ENCODE measurements at places on chromosomes 5 and 9.

- DNase-seq = peak; percentile 86
Measured at GRCh38 chr9:13278023-13278367, 1.5 kb downstream of the MPDZ start.

DNA sequence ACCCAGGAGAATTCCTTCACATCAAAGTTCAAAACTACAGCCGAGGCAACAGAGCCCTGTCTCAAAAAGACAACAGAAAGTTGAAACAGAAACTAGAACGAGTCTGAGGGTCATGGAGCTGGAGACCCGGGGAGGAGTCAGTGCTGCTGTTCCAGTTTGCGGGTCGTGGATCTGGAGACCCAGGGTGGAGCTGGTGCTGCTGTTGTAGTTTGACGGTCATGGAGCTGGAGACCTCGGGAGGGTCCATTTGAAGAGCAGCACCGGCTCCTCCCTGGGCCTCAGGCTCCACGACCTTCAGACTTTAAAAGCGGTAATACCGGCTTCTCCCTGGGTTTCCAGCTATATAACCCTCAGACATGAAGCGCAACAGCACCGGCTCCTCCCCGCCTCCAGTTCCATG lies 13.0 kb upstream of the LCN15 start:
- no peak for DNase-seq

- no peak for DNase-seq
Measured at GRCh38 chr9:135053133-135053532, 34.3 kb upstream of the OLFM1 start.

DNA sequence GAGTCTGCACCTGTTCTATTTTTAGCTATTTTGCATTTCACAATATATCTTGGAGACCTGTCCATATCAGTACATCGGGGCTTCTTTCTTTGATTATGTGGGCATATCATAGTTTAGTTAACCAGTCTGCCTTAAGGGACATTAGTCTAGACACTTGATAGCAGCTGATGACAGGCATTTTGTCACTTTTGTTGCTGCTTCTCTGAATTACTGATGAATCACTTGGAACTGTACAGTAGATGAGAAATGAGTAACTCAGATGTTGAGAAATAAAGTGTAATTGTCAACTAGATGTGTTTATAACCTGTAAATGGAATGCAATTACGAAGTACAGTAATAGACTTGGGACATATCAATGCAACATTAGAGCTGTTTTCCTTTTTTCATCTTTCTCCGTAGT lies 7.1 kb downstream of the ZFP2 start:
- no peak for DNase-seq

GRCh38 chr5:54103871-54104270 lies 206.5 kb downstream of the ARL15 start:
- no peak for DNase-seq

DNA sequence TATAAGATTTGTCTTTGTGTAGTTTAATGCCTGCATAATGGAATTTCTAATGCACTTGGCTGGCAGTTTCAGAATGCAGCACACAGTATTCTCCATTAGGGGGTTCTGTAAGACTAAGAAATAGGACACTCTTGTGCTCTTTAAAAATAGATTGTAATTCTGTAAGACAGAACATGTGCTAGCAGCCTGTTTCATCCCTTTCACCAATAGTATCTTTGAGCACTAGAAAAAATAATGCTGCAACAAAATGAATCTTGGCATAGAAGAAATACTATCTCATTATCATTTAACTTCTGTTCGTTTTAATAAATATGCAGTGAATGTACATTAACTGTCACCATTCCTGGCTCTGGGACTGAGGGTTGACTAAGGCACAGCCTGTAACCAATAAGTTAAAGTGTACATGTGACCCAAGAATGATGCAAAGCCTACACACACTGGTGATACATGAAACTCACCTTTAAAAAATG lies 23.8 kb upstream of the ZNF622 start:
- DNase-seq = peak; percentile 41

DNA sequence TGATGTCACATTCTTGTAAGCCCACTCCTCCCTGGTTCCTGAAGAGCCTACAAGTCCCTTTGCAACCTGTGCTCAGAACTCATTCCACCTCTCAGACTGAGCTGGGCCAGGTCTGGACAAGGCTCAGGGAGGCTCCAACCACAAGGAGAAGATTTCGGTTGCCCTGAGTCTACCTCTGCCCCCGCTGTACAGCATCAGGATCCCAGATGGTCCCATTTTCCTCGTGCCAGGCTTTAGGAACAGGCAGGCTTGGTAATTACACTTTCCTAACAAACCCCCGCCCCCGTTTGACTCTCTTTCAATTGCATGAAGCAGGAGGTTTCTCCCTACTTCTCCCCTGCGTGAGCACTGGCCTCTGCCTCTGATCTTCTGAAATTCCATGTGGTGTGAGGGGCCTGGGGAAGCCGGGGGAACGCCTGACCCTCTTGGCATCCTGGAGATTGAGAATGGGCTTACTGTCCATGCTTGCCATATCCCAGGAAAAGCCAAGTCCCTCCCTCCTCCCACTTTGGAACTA lies 86.9 kb upstream of the CTNNA1 start:
- no peak for DNase-seq

GRCh38 chr5:74762599-74762998 lies 4.3 kb downstream of the GFM2 start:
- peak; percentile 83 for DNase-seq

GRCh38 chr5:322281-322941 lies 897 bp downstream of the AHRR start:
- DNase-seq = peak; percentile 29

DNA sequence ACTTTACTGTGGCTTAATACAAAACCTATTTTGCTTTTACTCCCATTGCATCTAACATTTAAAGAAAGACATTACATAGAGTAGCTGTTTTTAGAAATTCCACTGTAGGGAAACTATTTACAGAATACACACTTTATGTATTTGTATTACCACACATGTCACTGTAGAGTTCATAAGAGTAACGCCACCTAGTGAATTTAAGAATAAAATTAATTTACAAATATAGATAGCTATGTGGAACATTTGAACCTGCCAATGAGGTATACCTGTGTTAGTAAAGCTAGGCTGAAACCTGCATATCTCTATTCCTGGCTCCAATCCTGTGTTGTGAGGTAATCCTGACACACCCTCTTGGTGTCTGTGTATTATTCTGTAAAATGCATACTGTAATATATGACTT lies 234.4 kb downstream of the MAST4 start:
- DNase-seq = peak; percentile 5

DNA sequence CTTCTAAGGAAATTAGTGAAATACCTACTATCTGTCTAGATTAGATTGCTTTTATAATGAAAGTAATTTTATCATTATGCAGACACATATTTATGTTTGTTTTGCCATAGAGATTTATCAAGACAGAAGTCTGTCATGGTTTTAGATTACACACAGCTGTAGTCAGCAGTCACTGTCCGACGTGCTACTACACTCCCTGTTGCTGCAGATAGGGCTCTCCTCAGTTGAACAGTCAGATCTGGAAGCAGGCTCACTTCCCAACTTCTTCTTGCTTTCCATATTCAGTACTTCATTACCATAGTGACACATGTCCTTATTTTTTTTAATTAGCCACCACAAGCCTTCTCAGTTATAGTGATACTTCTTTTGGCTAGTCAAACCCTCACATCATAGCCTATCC lies 329.9 kb upstream of the ITGA1 start:
- DNase-seq = no peak

GRCh38 chr9:114350636-114351401 lies 21.1 kb downstream of the ORM2 start:
- DNase-seq = no peak

DNA sequence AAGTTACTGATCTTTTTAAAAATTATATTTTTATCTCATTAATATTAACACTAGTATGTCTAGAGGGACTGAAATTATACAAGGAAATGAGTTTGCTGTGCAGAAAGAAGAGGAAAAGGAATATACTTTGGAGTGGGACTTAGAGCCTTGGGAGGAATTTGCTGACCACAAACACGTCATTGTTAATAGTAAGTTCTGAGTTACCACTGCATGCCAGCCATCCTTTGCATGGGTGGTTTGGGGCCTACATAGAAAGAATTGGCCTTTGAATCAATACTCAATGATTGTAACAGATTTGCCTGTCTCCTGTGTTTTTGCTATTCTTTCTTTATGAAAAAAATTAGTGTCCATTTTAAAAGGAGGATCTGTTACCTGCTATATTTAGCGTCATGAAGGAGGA lies 232.6 kb upstream of the TNC start:
- peak; percentile 48 for DNase-seq

DNA sequence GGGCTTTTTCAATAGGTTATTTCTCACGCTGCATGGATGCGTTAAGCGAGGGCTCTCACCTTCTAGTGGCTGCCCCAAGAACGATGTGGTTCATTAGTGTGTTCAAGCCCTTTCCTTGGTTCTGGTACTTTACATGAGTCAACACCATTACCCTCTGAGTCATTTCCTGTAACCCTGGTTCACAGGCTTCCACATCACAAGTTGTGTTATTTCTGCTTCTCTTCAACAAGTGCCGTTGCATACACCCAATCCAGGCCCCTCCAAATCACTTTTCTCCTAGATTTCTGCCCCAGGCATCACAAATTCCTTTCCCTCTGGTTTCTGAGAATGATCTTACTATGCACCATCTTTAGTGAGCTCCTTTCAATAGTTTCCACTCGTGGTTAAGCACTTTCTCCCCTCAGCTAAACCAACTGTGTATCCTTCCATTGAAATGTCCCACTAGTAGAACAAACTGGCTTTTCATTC lies 69.5 kb upstream of the RAD23B start:
- DNase-seq = peak; percentile 94

- no peak for DNase-seq
Measured at GRCh38 chr9:113592876-113593575, 129.5 kb downstream of the RGS3 start.

GRCh38 chr5:168951356-168951755 lies 349.6 kb downstream of the SLIT3 start:
- no peak for DNase-seq

DNA sequence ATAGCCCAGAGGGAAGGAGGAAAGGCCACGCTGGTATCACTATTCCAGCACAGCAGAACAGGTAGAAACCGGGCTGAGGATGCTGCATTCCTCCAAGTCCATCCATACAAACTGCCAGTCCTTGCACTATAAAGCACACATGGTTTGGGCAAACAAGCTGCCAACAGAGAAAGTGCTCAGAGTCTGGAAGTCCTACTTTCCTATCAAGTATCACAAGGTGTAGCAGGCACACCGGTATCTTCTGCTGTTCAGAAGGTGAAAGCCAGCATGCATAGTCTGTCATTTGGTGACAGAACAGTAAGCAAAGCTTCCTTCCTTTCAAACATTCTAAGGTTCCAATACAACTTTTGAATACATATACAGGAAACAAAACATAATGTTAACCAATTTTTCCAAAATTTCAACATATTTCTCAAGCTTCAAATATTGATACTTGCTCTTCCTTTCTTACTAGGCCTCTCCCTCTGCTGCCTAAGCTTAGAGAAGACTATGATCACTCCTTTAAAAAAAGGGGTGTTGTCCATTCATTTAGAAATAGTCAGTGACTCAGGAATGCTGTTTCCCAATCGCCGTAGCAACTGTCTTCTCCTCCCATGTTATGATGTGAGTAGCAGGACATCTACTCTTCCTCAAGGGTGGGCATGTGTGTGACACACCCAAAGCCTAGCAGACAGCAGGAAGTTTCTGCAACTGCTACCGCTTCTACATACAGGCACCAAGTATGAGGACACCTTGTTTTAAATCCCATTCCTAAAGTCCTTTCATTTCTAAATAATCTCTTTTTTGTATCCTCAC lies 14.7 kb downstream of the DIAPH1 start:
- peak; percentile 90 for DNase-seq

DNA sequence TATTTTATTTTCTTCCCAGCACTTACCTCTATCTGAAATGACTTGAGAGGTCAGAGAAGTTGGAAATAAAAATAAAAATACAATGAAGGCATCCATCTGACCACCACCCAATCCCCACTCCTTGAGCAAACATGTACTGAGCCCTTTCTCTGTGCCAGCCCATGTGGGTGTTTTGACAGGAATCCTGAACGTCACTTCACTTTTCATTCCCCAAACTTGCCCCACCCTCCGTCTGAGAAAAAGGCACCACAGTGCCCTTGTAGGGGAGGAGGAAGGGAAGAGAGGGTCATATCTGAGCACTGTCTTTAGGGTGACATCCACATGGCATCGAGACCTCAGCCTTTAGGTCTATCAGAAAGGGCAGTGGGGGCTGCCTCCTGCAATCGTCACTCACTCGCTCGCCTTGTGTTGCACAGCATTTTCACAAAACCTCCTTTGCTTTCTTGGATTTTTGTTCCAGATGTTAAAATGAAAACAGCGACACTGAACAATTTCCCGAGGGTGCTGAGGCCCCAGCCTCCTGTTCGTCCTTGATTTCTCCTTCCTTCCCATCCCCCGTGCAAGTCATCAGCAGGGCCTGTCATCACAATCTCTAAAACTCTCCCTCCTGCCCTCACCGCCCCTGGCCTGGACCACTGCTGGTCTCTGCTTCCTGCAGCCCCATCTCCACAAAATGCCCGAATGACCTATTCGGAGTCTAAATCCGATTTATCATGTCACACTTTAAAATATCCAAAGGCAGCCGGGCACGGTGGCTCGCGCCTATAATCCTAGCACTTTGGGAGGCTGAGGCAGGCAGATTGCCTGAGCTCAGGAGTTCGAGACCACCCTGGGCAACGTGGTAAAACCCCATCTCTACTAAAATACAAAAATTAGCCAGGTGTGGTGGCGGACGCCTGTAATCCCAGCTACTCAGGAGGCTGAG lies 13.0 kb downstream of the HIGD2A start:
- DNase-seq = no peak

GRCh38 chr5:76271836-76272235 lies 131.2 kb upstream of the IQGAP2 start:
- DNase-seq = no peak

GRCh38 chr5:96903300-96903699 lies 27.0 kb downstream of the ERAP2 start:
- DNase-seq = no peak

- no peak for DNase-seq
Measured at GRCh38 chr5:142038735-142039134, 25.9 kb upstream of the GNPDA1 start.

GRCh38 chr5:126492939-126493338 lies 69.7 kb downstream of the GRAMD2B start:
- peak; percentile 50 for DNase-seq

DNA sequence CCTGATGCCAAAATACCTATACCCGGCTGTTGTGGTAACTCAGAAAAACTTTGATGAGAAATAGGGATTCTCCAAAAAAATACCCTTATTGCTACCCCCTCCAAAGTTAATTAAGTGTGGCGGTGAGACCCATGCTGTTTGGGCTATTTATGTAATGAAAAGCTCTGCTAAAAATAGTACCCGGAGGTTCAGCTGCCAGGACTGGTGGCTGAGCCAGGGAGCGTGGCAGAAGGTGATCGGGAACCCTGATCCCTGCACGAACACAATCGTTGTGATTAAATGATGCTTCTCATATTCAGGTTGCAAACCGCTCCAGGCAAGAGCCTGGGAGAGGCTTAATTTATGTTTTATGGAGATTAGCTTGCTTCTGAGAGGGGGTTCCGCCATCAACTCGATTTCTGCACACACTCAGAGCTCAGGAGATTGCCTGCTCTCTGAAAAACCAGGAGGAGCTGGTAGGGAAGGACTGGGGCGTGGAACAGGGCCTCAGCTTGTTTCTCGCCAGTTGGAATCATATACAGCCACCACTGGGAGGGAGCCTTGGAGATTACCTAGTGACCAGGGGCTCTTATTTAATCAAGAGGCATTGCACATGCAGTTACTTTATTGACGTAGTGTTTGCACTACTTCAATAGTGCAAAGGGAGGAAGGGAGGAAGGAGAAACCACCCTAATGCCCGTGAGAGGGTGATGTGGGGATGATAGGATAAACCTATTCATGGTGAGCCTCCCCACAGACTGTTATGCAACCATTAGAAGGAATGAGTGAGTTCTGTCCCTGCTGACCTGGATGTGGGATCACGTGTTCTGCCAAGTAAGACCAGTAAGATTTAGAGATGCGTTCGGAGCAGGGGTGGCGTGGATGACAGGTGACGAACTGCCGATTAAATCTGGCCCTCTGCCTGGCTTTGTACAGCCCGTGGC lies 23.4 kb downstream of the HRH2 start:
- DNase-seq = no peak

All from fibroblast of lung (primary cell).